Activated CD4-positive, alpha-beta T cell treated with anti-CD3 and anti-CD28 coated beads, Interleukin-2, amount 50 U/mL, for 1 hour (primary cell): ENCODE measurements at places on chromosomes 3 and 15.

DNA sequence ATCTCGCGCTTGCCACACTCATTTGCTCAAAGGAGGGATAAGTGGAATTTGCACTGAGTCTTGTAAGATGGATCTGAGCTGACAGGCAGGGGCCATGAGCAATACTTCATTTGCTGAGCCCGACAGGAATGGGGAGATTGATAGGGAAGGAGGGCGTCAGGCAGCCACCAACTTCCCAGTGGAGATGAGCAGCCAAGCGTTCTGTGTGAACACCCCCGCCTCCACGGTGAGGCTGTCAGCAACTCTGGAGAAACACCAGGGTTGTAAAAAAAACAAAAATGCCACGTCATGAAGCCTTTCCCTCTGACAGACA is 36.8 kb downstream of the TLE3 start:
- DNase-seq, result no peak

GRCh38 chr3:125156456-125156855 is 56.1 kb downstream of the SLC12A8 start:
- DNase-seq, result no peak

- DNase-seq, result no peak
Observed at GRCh38 chr15:99980752-99981151, 247.5 kb upstream of the LYSMD4 start.

DNA sequence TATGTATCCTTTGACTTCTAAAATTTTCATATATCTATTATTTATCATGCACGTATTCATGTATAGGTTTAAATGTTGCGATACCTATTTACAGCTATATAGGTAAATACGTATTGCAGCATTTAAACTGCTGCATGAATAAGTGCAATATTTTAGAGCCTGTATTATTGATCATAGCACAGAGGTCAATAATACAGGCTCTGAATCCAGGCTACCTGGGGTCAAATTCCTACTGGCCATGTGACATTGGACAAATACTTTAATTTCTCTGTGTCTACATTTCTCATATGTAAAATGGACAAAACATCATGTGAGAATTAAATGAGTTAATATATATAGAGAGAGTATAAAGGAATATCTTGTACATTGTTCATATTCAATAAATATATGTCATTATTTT is 352.9 kb upstream of the ROBO2 start:
- no peak for DNase-seq

GRCh38 chr15:84817466-84818081 is 418 bp downstream of the ALPK3 start:
- DNase-seq, result no peak

- no peak for DNase-seq
Observed at GRCh38 chr3:134326760-134327593, 47.3 kb downstream of the AMOTL2 start.

DNA sequence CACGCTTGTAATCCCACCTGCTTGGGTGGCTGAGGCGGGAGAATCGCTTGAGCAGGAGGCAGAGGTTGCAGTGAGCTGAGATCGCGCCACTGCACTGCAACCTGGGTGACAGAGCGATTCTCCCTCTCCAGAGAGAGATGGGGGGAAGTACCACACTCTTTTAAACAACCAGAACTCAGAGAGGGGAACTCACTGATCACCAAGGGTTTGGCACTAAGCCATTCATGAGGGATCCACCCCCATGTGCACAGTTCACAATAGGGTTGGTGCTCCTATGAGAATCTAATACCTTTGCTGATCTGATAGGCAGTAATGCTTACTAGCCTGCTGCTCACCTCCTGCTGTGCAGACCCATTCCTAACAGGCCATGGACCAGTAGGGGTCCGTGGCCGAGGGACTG is 51.6 kb downstream of the QTRT2 start:
- DNase-seq, result no peak

- DNase-seq, result no peak
Observed at GRCh38 chr3:56408761-56409196, 59.5 kb downstream of the ERC2 start.

GRCh38 chr15:100526027-100526481 is 2.7 kb downstream of the CERS3 start:
- no peak for DNase-seq

GRCh38 chr15:74809242-74809641 is 3.4 kb upstream of the LMAN1L start:
- no peak for DNase-seq

DNA sequence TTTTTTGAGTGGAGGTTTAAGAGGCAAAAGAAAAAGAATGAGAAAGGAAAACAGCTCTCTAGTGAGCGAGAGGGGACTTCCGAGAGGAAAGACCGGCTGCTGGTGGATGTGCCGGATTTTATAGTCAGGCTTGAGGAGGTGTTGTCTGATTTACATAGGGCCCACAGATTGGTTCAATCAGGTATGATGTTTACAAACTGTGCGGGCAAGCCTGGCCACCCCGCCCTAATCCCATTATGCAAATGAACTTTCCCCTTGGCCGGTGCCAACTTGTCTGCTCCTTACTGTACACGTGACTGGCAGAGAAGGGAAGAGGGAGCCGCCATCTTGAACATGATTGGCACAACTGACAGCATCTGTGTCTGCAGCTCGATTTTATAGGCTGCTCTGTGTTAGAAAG is 44.7 kb downstream of the FAM43A start:
- no peak for DNase-seq

DNA sequence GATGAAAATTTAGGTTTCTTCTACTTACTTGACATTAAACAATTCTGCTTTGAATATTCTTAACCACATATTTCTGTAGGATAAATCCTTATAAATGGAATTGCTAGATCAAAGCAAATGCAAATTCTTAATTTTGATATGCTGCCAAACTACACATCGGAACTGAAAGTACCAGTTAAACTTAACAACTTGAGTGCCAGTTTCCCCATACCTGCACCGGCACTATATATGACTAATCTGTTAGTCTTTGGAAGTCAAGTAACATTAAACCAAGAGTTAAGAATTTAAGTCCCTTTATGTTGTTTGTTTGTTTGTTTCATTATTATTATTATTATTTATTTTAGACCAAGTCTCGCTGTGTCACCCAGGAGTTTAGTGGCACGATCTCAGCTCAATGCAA is 103.9 kb upstream of the AKAP13 start:
- DNase-seq, result no peak

DNA sequence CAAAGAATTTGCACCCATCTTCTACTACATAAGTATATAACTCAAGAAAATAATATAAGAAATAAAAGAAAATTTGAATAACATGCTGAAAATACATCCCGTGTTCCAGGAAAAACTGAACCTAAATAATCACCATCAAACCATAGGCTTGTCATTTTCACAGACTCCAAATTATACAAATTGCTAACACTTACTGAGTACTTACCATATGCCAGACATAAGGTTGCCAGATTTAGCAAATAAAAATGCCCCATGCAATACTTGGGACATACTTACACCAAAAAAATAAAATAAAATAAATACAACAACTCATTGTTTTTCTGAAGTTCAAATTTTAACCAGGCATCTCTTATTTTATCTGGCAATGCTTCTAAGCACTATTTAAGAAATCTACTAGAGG is 760.4 kb upstream of the SEMA6D start:
- DNase-seq, result no peak

- no peak for DNase-seq
Observed at GRCh38 chr3:171849617-171850319, 6.6 kb downstream of the TMEM212 start.

DNA sequence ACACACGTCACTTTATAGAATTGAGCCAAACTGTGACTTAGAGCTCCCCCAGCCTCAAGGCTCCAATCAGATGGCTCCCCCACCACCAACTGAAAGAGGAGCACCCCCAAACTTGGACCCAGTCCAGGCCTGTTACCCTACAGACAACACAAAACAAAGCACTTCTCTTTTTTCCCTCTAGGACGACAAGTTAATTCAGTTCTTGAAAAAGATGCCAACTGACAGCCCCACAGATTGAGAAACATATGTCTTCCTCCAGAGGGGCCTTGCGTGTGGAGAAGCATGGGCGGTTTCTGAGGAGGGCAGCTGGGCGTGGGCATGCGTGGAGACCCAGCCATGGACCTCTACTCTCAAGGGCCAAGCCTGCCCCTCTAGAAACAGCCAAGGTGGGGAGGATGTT is 229.5 kb downstream of the SHQ1 start:
- DNase-seq, result no peak

DNA sequence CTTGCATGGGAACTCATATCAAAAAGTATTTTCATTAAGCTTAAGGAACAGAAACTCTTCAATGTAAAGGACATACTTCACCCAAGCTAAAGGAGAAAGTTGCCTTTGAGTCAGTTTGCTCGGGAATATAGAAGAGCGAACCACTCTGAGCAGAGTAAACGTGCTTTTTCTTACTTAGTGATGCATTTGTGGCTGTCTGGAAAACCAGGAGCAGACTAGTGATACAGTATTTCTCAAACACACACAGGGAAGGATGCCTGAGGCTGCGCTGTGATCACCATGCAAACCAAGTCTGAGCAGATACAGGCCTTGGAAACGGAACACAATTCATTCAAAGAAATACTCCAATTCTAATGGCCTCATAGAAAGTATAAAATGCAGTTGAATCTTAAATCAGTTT is 121.0 kb upstream of the CDIN1 start:
- DNase-seq, result no peak

DNA sequence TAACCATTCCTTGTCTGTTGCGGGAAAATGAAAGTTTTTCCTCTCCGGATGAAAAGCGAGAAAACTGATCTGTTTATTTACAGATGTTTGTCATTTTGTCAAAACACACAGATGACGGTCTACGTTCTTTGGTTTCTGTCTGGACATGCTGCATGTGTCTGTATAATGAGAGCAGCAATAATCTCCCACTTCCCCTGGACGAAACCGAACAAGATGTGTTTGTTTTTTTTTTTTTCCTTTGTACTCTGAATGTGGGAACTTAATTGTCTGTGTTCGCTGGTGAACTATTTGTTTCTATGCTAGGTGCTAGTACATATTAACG is 33.6 kb downstream of the PTPRG start:
- no peak for DNase-seq

DNA sequence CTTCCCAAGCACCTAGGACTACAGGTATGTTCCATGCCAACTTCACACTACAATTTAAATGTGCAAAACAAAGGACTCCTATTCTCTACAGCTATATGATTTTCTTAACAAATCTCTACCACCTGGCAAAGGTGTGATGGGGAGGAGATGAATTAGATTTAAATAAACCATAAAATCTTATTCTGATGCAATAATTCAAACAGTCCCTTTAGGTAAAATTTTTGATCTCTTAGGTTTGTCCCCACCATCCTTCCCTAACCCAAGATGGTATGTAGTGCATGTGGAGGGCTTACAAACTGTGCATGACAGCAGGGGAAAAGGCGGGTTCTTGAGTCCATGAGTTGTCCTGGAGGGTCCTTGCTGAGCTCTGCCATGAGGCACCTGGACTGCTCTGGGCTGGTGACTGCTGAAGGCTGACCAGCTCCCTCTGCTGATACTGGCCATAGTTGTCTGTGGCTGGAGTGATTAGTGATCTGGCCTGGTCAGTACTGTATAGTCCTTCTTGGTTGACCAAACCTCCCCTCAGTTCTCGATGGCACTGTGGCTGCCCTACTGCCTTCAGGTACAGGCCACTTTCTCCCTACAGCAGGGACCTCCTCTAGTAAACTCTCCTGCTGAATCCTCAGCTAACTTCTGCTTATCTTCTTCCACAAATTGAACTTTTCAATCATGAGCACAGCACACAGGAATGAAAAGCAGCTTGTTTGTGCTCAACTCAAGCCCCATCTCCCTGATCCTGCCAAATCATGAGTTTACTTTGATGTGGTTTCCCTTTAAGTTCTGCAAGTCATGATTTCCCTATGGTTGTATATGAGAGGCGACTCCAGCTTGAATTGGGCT is 30.1 kb downstream of the CFAP161 start:
- no peak for DNase-seq

DNA sequence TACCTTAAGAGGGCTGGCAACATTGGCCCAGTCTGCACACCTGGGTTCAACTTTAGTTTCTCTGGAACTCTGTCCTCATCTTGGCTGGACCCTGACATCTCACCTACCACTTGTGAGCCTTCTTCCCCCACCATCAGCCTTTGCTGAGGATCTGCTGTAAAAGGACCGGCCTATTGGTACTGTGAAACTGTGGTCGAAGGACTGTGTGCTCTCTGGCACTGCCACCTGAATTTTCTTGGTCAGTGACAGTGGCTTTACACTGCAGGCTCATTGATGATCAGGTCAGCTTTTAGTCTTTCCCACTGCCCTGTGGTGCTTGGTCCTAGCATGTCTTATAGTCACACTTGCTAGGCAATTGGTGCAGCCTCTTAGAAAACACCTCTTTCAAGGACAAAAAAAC is 86.9 kb downstream of the PEX5L start:
- no peak for DNase-seq

DNA sequence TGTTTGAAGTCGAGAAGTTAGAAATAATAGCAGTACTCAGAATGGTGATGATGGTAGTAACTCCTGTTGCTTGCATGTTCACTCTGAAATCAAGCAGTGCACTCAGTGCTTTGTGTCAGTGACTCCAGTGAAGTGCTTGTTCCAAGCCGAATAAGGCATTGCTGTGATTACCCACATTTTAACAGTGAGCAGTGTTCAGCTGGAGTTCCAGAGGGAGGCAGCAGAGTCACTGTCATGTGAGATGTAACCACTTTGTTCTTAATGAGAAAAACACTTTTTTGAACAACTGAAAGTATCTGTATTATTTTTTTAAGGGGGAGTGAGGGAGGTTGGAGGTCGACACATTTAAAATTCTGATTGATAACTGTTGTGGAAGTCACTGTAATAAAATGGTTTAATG is 3.7 kb downstream of the MDFIC2 start:
- DNase-seq, result no peak

- DNase-seq, result no peak
Observed at GRCh38 chr3:188573291-188573940, 419.5 kb downstream of the LPP start.

DNA sequence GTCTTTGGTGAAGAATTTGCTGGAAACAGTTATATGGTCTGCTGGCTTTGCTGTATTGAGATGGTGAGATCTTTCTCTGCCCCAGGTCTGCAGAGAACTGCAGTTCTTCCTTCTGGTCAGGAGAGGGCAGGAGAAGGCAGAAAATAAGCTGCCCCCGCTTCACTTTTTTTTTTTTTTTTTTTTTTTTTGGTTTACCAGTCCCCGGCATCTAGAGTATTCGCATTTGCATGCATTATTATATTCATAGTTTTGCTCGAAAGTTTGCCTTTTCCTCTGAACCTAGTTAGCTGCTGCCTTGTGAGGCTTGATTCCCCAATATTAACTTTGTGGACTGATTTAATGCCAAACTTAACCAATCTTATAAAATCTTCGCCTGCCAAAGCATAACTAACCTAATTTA is 10.6 kb upstream of the PARL start:
- DNase-seq, result peak; percentile 11

- no peak for DNase-seq
Observed at GRCh38 chr15:72147418-72147817, 29.2 kb downstream of the SENP8 start.

GRCh38 chr3:56288258-56288657 is 180.0 kb downstream of the ERC2 start:
- DNase-seq, result no peak

- no peak for DNase-seq
Observed at GRCh38 chr3:126494970-126495230, 19.2 kb upstream of the ZXDC start.

- DNase-seq, result no peak
Observed at GRCh38 chr3:41288785-41289184, 89.5 kb downstream of the CTNNB1 start.
